ENCODE measurements at places on chromosomes 5 and 9. TPM values are rescaled to one million over a fixed set of nuclear protein-coding genes. Genes with fewer than 3 reads are reported as not detected.

AQP7 gene
- total RNA-seq: 0.40 TPM

PCDHGA9 gene
- not detected for total RNA-seq

ARSK gene
- 4.4 TPM for total RNA-seq

LTC4S gene
- 3.3 TPM for total RNA-seq

IL4 gene
- 12.6 TPM for total RNA-seq

ZMAT2 gene
- 52.0 TPM for total RNA-seq

MSMP gene
- not detected for total RNA-seq

BOD1 gene
- total RNA-seq: 15.9 TPM

WDR31 gene
- total RNA-seq: 0.85 TPM

SMIM33 gene
- 2.0 TPM for total RNA-seq

TMEM252 gene
- not detected for total RNA-seq

CAMK4 gene
- total RNA-seq: 66.1 TPM

PCDHA9 gene
- not detected for total RNA-seq

PAEP gene
- not detected for total RNA-seq

KCNV2 gene
- total RNA-seq: not detected

IL17B gene
- total RNA-seq: not detected

TMEM232 gene
- total RNA-seq: 1.1 TPM

TMEM215 gene
- total RNA-seq: not detected

SUB1 gene
- 618 TPM for total RNA-seq

POMT1 gene
- total RNA-seq: 53.8 TPM

SLC6A3 gene
- total RNA-seq: not detected

SPATA9 gene
- total RNA-seq: not detected

AGXT2 gene
- total RNA-seq: not detected
